ENCODE measurements at places on chromosomes 12 and 14. TPM values are rescaled to one million over a fixed set of nuclear protein-coding genes. Genes with fewer than 3 reads are reported as not detected.

The MUCL1 gene
- total RNA-seq: not detected

The EGLN3 gene
- 0.28 TPM for total RNA-seq

DNA sequence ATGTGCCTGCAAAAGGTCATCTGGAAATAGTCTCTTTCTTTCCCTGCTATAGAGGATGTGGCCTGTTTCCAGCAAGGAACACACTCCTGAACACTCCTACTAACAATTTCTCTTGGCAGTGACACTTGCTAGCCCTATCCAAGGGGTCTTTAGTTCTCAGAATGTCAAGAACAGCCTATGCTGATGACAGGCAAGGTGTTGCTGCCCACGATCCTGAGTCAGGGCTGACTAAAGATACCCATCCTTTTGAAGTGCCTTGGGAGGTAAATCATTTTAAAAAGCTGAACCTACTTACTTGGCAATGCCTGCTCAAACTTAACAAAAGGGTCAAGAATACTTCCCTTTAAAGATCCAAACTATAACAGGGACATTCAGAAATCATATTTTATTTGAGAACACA, 1146.4 kb downstream of the VRK1 start:
- DNase-seq: no peak

- no peak for DNase-seq
Measured at GRCh38 chr14:64912261-64912660, 2.0 kb upstream of the CHURC1 start.

DNA sequence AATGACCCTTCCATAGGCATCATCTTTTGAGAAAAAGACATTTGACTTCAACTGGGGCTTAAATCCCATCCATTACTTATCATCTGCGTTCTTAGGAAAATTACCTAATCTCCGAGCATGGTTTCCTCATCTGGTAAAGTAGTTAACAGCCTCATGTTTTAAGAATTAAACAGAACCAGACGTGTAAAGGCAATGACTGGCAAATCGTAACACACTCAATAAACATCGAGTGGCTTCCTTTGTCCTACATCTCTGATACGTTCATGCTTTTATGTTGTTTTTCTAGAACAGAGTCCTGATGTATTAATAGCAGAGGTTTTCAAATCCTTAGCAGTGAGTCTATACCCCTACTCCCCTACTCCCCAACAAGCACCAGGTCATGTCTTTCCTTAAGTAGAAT, 189.7 kb upstream of the RGS6 start:
- DNase-seq: no peak

GRCh38 chr12:11747969-11748368, 98.5 kb downstream of the ETV6 start:
- no peak for DNase-seq

GRCh38 chr14:78524766-78525165, 354.6 kb downstream of the NRXN3 start:
- no peak for DNase-seq

DNA sequence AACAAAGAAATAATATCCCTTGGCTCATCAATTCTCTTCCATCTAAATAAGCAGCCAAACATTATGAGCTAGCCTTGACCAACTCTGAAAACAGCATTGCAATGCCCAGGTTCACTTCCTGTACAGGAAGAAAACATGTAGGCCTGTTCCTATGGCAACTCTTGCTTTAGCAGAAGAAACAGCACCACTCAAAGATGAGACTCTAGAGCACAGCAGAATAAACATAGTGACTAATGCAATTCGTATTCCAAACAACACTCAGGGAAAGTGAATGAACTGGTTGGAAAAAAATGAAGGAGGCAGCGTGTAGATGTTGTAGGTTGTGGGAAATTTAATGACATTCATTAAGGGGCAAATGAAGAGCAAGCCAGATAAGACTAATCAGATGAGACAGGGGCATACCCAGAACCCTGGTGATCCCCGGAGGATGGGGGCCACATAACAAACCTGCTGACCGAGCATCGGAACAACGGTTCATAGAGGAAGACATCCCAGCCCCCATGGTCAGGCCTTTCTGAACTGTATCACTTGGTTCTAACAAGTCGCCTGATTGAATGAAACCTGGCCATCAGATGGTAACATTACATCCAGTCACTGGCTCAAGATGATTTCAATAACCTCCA, 9.0 kb downstream of the ARHGDIB start:
- DNase-seq: peak; percentile 98

DNA sequence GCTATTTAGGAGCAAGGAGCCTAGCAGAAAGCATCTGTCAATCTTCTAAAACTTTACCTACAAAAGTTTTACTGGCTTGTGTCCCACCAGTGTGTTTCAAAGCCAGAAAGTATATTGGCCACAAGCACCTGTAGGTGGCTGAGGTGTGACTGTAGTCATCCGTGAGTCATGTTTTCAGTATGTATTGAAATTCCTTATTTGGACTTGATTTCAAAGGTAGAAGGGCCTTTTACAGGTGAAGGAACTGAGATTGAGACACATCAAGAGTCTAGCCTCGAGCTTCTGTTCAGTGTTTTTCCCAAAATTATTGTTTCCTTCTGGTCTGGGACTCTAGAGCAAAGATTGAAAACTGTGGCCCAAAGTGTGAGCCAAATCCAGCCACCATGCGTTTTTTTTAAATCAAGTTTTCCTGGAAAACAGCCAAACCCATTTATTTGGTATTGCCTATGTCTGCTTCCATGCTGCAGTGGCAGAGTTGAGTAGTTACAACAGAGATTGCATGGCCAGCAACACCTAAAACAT, 195.3 kb upstream of the BCL2L14 start:
- no peak for DNase-seq
